HL-60 (cell line): ENCODE measurements at places on chromosomes 4 and X.

GRCh38 chrX:151812661-151813060 lies 78.1 kb downstream of the CNGA2 start:
- no peak for DNase-seq

DNA sequence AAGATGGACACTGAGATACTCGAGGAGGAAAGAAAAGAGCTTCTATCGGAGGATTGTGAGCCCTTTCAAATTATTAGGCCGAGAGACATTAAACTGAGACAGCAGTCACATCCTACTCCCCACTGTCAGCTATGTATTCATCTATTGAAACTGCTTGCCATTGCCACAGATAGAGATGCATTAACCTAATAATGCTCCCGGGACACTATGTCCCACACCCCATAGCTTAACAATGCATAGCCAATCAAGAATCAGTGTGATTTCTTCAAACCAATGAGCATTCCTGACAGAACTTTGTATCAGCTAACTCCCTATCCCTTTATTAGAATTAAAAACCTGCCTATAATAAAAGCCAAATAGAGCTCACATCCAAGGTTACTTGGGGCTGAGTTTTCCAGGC lies 118.1 kb upstream of the NEIL3 start:
- DNase-seq, result no peak

GRCh38 chr4:91447168-91447567 lies 856.6 kb upstream of the GRID2 start:
- DNase-seq, result no peak

DNA sequence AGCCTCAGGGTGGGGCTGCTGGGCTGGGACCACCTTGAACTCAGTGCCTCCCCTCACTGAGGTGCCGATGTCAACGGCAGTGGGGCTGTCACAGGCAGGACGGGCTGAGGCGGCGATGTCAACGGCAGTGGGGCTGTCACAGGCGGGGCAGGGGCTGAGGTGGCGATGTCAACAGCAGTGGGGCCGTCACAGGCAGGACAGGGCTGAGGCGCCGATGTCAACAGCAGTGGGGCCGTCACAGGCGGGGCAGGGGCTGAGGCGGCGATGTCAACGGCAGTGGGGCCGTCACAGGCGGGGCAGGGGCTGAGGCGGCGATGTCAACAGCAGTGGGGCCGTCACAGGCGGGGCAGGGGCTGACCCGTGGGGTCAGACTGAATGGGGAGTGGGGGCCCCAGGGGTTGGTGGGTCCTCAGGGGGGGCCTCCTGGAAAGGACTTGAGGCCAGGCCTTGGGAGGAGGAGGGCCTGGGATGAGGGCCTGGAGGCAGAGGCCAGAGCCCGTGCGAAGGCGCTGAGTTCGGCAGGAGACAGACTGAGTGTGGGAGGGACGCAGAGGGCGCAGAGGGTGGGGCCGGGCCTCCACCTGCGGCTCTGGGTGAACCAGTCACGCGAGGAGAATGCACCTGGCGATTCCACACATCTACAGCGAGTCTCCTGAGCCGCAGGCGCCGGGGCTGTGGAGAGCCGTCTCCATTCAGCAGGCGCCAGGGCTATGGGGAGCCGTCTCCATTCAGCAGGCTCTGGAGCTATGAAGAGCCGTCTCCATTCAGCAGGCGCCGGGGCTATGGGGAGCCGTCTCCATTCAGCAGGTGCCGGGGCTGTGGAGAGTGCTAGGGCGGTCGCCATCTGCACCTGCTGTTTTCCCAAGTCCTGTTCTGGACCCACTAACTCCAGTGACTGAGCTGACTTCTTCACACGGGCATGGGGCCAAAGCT lies 22.9 kb downstream of the ATP5ME start:
- DNase-seq, result no peak

- no peak for DNase-seq
Observed at GRCh38 chr4:41509451-41509866, 28.5 kb upstream of the LIMCH1 start.

GRCh38 chr4:176635372-176636261 lies 157.1 kb downstream of the VEGFC start:
- no peak for DNase-seq

DNA sequence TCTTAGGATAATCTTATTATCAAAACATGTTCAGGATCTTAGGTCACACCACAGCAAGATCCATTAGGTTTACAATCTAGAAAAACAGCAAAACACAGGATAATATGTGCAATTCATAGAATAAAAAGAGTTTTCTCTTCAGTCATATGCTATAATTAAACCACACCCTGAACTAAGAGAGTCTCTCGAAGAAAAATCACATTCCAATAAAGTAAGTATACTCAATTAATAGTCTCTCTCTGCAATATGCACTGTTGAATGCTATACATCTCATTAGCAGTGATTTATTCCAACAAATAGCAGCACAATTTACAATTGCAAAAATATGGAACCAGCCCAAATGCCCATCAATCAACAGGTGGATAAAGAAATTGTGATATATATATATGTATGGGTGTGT lies 383.7 kb downstream of the PPP3CA start:
- no peak for DNase-seq

- DNase-seq, result no peak
Observed at GRCh38 chrX:121931567-121931966, 884.2 kb downstream of the GLUD2 start.

GRCh38 chrX:119482041-119482440 lies 13.8 kb downstream of the SLC25A5 start:
- DNase-seq, result no peak

DNA sequence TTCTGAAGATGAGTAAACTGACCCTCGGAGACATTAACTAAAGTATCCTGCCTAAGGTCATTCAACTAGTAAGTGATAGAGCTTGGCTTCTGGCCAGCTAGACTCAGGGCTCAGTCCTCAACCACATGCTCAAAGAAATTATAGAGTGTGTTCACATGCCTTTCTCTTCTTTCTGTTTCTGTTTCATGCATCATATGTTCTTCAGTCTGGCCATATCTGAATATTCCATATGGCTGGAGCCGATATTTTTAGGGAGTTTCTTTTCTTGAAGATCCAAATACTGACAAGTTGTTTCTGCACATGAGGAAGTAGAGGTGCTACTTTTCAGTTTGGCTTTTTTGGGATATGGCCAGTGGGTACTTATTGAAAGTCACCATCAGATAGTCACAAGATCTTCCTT lies 44.9 kb downstream of the MMRN1 start:
- DNase-seq, result no peak

GRCh38 chr4:152988721-152989553 lies 52.8 kb downstream of the FHDC1 start:
- no peak for DNase-seq
